Caki2 (cell line): ENCODE measurements at places on chromosomes 7 and 10. TPM values are rescaled to one million over a fixed set of nuclear protein-coding genes. Genes with fewer than 3 reads are reported as not detected.

FAM237B gene
- not detected in 2 replicates for total RNA-seq

INMT gene
- not detected in 2 replicates for total RNA-seq

ANXA8 gene
- total RNA-seq: 0.68 and 0.72 TPM in 2 replicates

CPED1 gene
- total RNA-seq: not detected in 2 replicates

CFTR gene
- not detected in 2 replicates for total RNA-seq
